Suppressor macrophage treated with lipopolysaccharide for 4 hours (primary cell): ENCODE measurements at places on chromosomes 6 and 20.

GRCh38 chr6:154245506-154245905 lies 111.1 kb downstream of the IPCEF1 start:
- no peak for DNase-seq

DNA sequence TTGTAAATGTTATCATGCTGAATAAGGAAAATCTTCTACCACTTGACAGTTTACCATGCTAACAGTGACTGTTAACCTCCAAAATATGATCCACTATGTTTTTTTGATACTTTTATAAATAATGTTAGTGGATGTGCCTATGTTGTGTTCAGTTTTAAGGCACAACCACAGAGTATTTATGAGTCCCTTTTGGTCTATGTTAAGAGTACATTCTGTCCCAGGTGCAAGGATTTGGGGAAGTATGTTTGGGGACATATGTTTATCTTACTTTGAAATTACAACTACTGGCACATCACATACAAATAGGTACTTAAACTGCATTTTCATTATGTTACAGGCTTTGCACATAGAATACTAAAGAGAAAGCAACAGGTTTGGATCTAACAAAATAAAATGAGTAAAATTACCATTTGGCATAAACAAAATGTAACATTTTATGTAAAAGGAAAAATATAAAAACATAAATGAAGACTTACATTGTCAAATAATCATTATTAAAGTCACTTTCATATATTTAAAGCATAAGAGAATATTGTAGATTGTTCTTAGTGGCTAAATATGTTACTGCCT lies 71.2 kb downstream of the SESN1 start:
- no peak for DNase-seq

DNA sequence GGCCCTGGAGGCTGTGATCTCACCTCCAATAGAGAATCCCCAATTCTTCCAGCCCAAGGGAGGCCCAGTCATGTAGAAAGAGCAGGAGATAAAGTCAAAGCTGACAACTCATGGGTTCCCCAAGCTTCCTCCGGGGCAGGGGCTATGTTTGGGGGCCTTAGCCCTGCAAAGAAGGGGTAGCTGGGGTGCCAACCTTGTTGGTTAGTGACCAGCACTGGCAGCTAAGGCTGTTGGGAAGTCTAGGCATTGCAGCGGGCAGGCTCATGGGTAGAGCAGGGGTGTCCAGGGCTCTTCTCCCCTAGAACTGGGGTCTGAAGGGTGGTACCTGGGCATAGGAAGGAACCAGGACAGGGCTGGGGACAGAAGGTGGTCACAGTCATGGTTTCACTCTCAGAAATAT lies 36.4 kb downstream of the TGM2 start:
- DNase-seq: no peak

- no peak for DNase-seq
Measured at GRCh38 chr6:7317538-7317937, 4.5 kb upstream of the SSR1 start.

- DNase-seq: peak; percentile 14
Measured at GRCh38 chr6:89357390-89357789, 4.9 kb upstream of the UBE2J1 start.

DNA sequence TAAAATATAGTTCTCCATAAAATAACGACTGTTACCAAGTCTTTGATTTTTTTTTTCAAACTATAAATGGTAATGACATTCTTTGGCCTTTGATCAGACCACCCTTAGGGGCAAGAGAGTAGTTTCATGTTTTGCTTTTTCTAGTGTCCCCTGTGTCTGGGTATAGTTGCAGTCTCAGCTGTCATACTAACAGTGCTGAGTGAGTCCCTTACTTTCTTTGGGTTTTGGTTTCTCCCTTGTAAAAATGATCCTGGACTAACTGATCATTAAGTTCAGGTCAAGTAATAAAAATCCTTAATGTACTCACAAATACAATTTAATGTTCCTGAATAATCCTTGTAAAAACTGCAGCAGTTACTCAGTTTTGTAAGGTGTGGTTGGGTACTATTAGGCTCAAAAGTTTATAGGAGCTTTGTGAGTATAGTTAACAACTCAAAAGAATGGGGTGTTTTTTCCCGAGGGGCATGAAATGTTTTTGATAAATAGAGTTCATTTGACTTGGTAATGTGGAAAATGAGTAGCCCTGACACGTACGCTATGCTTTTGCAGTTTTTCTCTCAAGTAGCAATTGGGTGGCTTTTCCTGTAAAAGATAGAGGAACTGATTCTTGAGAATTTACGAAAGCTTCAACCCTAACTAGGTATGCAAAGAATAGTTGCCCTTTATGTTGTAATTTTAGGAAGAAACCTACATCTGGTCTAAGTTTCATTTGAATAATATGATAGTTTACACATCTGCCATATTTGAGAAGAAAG lies 6.2 kb downstream of the PTPN1 start:
- peak; percentile 91 for DNase-seq

- peak; percentile 74 for DNase-seq
Measured at GRCh38 chr6:105886066-105886813, 199.9 kb upstream of the PRDM1 start.

DNA sequence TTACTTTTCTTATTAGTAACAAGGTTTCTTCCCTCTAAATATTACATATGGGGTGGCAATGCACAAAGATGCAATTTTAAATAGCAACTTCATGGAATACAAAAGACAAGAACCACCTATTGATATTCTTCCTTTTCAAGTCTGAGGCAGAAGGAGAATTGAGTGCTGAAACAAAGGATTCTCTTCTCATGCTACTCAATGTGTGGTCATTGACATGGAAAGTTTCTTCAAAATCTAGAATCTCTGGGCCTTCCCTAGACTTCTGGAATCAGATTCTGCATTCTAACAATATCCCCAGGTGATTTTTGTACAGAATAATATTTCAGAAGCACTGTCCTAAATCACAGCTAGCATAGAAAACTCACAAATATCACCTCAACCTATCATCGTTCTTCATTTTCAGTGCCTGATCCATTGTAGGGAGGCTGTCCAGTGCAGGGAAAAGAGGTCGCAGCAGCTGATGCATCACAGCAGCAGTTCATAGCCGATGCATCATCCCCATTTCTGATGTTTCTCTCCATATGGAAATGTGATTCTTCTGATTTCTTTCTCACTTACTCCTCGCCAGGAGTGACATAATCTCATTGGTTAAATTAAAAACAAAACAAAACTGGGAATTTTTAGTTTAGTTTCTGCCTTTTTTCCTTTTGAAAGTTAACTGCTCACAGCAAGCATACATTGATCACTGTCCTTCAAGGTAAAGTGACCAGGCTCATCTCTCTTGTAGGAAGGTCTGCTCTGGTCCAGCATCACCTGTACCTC lies 139.5 kb upstream of the FAM83B start:
- DNase-seq: no peak

DNA sequence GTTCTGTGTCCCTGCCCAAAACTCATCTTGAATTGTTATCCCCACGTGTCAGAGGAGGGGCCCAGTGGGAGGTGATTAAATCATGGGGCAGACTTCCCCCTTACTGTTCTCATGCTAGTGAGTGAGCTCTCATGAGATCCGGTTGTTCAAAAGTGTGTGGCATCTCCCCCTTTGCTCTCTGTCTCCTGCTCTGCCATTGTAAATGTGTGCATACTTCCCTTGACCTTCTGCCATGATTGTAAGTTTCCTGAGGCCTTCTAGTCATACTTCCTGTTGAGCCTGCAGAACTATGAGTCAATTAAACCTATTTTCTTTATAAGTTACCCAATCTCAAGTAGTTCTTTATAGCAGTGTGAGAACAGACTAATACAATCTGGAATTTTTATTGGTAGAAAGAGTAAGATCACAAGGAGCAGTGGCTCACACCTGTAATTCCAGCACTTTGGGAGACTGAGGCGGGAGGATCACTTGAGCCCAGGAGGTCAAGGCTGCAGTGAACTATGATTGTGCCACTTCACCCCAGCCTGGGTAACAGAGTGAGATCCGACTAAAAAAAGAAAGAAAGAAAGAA lies 47.1 kb upstream of the SLC22A16 start:
- DNase-seq: no peak

DNA sequence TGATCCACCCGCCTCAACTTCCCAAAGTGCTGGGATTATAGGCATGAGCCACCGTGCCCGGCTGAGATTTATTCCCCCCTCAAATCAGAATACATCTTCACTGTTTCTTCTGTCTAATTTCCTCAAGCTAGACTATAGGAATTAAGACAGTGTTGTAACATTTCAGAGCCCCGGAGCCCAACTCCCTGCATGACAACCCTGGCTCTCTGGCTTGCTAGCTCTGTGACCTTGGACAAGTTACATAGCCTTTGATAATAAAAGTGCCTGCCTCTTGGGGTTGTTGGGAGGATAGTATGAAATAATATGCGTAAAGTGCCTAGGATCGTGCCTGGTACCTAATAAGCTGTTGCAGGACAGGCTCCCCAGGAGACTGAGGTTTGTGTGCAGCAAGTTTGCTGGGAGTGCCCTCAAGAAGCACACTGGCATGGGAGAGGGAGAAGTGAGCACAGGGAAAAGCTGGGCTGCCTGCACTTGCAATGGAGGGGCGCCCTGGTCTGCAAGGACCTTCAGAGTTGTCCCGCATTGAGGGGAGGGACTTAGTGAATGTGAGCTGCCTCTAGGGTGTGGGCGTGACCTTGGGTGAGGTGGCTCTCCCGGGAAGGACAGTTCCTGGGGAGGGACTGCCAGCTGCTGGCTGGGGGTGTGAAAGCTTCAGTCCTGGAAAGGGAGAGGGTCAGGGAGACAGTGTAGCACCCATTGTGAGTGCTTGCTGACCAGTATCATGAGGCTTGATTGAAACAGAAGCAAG lies 43.4 kb downstream of the TAF8 start:
- DNase-seq: no peak

DNA sequence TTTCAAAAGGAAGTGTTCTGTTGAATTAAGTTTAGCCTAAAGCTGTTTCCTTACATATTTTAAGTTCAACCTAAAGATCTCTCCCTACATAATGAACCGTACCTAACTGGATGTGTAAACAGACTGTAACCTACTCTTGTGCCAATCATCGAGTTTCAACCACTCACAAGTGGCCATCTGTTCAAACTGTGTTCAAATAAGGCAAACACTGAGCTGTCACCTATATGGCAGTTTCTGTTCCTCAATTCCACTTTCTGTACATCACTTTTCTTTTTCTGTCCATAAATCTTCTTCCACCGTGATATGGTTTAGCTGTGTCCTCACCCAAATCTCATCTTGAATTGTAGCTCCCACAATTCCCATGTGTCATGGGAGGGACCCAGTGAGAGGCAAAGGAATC lies 428.6 kb downstream of the HACE1 start:
- no peak for DNase-seq

GRCh38 chr6:125639466-125640020 lies 109.9 kb upstream of the HEY2 start:
- no peak for DNase-seq

GRCh38 chr20:53608456-53609452 lies 15.1 kb upstream of the ZNF217 start:
- DNase-seq: peak; percentile 47

DNA sequence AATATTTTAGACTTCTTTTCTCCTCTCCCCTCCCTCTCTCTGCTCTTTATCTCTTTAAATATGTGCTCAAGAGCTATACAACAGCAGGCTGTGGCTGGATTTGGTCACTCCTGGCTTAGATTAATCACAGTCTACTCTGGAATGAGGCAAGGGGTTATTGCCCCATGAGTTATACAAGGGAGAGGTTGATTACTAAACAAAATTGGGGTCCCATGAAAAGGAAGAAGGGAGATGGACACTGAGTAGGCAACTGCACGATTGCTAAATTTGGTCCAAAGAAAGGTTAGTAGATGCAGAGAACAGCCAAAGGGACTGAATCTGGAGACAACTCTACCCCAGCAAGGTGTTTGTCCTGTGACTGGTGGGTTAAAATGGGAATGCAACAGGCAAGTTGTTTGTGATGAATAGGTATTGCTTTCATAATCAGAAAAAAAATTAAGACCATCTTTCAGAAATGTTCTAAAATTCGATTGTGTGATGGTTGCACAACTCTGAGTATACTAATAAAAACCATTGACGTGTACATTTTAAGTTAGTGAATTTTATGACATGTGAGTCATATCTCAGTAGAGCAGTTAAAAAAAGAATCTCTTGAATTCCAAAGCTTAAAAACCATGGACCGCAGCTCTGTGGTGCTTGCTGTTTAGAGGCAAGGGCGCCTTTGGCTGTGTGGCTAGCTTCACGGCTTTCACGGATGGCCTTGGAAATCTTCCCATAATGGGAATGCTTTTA lies 57.1 kb downstream of the KIZ start:
- no peak for DNase-seq

DNA sequence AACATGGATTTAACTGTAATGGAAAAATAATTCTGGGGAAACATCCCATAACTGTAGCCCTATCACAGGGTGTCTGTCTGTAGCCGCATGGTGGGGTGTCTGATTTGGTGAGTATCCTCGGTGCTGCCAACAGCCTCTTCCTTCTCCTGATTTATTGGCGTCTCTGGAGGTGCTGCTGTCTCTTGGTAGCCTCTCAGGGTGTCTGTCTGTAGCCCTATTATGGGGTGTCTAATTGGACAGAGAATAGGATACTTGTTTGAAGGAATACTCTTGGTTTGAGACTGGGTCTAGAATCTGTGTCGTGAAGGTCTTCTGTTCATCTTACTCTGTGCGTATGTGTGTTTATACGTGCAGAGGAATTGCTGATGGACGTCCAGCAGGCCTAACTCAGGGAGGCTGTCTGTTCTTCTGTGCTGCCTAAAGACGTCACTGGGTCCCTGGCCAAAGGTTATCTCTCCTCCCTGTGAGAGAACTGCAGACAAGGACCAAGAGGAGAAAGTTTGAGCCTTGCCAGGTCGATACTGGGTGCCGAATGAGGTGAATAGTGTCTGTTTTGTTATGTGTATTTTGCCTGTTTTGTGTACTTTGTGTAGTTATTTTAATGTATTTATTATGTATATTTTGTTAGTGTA lies 18.9 kb upstream of the AGPAT4 start:
- DNase-seq: no peak

- DNase-seq: no peak
Measured at GRCh38 chr6:81634155-81634880, 118.2 kb downstream of the TENT5A start.

GRCh38 chr20:20782755-20783154 lies 70.3 kb upstream of the RALGAPA2 start:
- peak; percentile 10 for DNase-seq

DNA sequence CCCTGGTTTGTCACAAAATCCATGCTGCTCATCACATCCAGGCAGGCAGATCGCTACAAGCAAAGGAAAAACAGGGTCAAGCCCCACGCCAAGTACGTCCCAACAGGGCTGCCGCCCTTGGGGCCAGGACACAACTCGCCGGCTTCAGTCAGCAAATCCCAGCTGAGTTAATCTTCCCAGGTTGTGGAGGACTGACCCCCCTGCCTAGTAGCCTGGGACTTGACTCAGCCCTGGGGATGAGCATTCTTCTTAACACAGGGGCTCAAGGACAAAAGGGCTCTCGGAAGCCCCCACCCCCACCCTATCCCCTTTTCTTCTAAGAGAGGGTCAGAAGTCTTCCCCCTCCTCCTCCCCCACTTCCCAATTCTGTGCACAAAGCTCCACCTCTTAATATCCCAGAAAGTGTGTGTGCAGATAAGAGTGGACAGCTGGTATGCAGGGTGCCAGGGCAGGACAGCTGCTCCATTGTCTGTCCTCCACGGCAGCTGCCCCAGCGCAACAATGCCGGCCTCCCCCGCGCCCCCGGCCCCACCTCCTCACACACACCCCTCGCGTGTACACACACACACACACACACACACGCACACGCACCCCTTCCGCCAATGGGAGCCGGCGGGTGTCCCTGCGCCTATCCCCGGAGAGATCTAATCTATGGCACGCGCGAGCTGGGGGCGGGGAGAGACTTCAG lies 4.5 kb downstream of the DLL1 start:
- no peak for DNase-seq

GRCh38 chr6:81767163-81767891 lies 14.8 kb upstream of the TENT5A start:
- DNase-seq: peak; percentile 37
